ENCODE measurements at places on chromosomes 2 and 18.
A peak's percentile ranks its signal among the peaks of the same experiment; 100 is the strongest.

GRCh38 chr2:150051004-150051403, 436.5 kb downstream of the RND3 start:
- no peak for DNase-seq

DNA sequence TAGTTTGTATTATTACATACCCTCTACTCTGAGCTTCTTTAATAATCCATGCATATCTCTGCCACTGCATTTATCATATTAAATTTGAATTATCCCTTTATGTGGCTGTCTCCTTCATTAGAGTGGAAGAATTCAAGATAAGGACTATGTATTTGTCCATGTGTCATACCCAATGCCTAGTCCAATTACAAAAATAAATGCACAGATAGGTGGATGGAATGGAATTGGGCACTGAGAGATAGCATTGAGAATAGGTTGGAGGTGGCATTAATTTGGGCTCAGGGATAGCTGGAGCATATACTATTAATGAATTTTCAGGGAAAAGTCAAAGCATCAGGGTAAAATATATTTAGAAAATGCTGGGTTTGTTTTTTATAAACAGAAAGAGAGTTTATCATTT, 893.2 kb downstream of the EPHA4 start:
- DNase-seq, result no peak

DNA sequence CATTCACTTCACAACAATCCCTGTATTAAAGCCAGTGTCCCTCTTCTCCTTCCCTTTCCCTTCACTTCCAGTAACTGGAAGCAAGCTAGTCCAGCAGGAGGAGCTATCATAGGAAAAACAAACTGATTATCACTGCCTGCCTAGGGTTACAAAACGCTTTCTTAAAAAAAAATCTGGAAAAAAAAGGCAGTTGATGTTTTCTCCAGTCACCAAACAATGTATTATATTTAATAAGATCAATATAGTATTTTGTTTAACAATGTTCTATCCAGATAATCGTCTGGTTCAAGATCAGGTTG, 78.8 kb upstream of the ITGB6 start:
- DNase-seq, result no peak

DNA sequence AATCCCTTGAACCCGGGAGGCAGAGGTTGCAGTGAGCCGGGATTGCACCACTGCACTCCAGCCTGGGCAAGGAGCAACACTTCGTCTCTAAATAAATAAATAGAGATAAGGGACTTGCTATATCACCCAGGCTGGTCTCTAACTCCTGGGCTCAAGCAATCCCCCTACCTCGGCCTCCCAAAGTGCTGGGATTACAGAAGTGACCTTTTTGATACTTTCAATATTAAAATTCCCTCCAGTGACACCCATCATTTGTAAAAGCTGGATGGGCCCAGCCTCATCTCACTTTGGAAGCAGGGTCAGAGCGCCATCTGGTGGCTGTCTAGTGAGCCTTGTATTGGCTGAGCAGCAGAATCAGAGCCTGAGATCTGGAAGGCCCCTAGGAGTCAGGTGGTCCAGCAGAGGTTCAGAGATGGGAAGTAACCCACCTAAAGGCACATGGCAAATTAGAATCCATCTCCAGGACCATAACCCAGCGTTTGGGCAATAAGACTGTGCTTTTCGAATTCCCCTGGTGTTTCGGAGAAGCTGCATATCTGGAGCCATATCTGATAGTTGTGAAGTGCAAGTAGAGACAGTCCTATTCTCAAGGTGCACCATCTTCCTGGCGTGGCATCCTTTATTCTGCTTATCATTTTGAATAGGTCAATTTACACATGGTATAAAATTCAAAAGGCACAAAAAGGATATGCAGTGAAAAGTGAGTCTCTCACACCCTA, 18.3 kb upstream of the SLC35F6 start:
- peak; percentile 69 for DNase-seq

DNA sequence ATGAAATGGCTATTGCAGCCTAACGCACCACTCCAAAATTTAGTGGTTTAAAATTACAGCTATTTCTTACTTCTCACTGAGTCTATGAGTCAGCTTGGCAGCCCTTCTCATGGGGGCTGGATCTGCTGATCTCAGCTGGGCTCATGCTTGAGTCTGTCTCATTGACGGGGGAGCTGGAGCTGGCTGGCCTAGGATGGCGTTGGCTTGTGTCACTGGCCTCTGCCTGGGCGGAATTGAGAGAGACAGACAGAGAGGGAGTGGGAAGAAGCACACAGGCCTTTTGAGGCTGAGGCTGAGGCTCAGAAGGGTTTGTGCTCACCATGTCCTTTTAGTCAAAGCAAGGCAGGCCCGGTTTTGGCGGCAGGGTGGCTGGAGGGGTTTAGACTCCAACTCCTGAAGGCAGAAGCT, 412.1 kb upstream of the MYT1L start:
- DNase-seq, result no peak

DNA sequence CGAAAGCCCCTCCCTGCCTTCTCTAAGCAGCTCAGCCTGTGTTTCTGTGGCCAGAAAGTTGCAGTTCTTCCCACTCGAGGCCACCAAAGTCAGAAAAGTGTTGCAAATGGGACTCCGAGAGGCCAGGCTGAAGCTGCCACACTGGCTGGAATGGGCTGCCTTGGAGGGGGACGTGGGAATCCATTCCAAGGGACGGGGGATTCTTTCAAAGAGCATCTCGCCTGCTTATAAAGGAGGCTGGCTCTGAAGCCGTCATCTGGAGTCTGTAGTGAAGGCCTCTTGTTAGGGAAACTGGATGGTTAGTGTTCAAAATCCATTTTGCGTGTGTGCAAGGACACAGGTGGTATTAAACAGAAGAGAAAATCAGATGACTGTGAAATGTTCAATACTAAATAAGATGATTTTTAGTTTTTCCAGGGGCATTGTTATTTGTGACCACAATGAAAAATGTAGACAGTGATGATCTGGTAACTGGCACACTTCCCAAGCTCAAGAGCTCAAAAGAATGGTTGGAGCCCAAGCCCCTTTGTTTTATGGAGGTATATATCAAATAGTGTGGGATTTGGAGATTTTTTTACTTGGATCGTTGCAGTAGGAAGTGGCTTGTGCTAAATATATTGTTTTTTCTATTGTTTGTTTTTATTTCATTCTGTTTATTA, 782 bp downstream of the FAM228B start:
- DNase-seq, result no peak

GRCh38 chr2:69138247-69138772, 125.3 kb downstream of the ANTXR1 start:
- DNase-seq, result no peak

All from stimulated activated CD8-positive, alpha-beta memory T cell treated with anti-CD3 and anti-CD28 coated beads, Interleukin-7, amount 100 ng/mL, for 1 hour (primary cell).